NCI-H2081 treated with DMSO at 0.1 percent for 48 hours (cell line): ENCODE measurements at places on chromosomes 16 and 17.

GRCh38 chr17:27760069-27760885 is 40.1 kb downstream of the NOS2 start:
- no peak for DNase-seq

GRCh38 chr17:16989230-16989952 is 17.5 kb upstream of the TNFRSF13B start:
- no peak for DNase-seq

GRCh38 chr17:40071313-40072039 is 8.7 kb downstream of the THRA start:
- no peak for DNase-seq

- no peak for DNase-seq
These were observed 402.6 kb upstream of the KIF2B start for GRCh38 chr17:53420035-53420641.

GRCh38 chr17:58302171-58302918 is 21.6 kb upstream of the MPO start:
- DNase-seq, result no peak

DNA sequence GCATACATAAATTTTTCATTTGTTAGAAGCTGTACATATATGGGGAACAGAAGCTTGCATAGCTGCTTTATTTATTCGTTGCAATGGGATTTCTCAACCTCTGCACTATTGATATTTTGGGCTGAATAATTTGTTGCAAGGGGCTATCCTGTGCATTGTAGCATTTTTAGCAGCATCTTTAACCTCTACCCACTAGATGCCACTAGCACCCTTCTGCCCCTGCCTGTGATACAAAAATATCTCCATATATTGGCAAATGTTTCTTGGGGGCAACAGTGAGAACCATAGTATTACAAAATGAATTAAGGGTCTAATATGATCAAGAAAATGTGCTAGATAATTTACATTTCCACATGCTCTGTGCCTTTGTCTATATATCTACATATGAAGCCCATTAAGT is 1401.0 kb downstream of the CDH11 start:
- no peak for DNase-seq

- DNase-seq, result no peak
These were observed 438.2 kb downstream of the SOX9 start for GRCh38 chr17:72558971-72559476.

- no peak for DNase-seq
These were observed 129.8 kb downstream of the NTN1 start for GRCh38 chr17:9151091-9151490.

DNA sequence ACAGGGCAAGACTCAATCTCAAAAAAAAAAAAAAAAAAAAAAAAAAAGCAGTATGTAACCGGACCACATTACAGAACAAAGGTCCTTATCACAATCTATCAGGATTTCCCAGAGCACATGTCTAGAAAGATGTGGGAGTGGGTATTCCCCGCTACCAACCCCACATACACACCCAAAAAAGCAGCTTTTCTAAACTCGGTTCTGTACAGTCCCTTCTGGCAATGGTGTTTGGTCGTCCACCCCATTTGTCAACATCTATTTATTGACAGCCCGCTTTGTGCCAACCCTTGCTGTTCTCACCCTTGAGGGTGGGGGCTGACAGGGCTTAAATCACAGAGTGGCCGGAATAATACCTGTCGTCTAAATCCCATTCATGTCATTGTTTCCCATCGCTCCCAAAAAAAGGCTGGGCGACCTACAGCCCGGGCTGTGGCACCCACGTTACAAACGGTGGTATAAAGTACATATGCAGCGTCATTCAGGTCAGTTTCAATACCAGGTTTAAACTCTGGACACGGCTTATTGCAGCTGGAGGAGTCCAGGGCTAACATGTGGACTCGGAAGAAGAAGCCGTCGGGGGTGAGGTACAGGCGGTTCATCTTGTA is 3.6 kb downstream of the C17orf58 start:
- DNase-seq, result no peak

DNA sequence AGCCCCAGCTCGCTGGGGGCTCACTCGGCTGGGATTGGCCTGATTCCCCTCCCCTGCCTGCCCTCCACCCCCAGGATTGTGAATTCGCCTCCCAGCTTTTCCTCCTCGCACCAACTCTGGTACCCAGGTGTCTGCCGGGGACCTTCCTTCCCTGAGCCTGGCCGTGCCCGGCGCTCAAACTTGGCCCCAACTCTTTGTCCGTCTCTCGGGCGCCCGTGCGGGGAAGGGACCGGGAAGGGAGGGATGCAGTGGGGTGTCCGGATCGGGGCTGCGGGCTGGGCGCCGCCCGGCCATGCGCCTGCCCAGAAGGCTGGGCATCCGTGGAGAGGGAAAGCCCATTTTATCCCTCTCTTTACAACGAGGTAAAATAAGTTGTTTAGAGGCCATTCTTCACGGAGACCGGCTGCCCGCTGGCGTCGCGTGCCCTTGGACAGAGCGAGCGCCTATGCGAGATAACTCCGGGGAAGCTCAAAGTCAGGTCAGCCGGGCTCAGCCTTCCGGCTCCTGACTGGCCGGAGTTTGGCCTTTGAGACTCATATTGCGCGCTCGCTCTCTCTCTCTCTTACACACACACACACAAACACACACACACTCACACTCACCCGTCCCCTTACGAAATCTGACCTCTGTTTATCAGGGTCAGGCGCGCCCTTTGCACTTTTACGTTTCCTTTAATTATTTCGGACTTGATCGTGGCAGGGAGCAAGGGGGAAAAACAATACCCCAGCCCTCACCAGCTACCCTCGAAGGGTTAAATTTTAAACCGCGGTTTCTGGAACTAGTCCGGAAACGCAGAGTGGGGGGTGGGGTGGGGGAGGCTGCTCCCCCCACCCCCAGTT is 774 bp upstream of the MAF start:
- no peak for DNase-seq

DNA sequence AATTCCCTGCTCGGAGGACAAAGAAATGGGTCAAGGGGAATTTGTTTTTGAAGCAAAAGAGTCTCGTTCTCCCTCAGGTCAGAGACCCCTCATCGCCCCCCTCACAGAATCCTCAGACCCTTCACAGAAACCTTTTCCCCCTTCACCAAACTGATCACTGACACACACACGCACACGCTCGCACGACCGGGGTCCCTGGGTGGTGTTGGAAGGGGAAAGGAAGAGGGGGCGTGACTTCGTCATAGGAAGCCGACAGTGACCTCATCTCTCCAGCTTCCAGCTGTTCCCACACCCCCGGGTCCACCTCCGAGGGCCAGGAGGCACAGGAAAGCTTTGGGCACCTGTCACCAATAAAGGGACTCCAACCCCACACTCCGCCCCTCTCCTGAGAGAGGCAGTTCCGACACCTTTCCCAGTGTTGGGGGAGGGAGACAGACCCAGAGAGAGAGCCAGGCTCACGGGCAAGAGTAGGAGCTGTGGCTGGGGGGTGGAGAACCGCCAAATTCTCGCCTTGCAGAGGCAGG is 1.2 kb downstream of the ASGR1 start:
- DNase-seq, result no peak

DNA sequence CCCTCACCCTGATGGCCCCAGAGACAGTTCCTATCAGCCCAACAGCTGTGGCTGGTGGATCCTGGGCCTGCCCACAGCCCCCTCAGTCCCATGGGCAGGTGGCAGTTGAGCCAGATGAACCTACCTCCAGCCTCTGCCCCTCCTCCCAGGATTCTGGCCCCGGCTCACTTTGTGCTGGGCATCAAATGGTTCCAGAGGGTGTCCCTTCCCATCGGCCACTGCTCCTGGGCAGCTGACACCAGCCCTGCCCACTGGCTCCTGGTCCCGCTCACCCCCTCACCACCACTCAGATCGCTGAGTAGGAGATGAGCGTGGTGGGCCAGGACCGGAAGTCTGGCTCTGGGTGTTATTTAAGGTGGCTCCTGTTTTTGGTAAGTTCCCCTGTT is 2.0 kb downstream of the TTYH2 start:
- no peak for DNase-seq

- DNase-seq, result no peak
These were observed 820.1 kb upstream of the RBFOX1 start for GRCh38 chr16:6512512-6512911.

DNA sequence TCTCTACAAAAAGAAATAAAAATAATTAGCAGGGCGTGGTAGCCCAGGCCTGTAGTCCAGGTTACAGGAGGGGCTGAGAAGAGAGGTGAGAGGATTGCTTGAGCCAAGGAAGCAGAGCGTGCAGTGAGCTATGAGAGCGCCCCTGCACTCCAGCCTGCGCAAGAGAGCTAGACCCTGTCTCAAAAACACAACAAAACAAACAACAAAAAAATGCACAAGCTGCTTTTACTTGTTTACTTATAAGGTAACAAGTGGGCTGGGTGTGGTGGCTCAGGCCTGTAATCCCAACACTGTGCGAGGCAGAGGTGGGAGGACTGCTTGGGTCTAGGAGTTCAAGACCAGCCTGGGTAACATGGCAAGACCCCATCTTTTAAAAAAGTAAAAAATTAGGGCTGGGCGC is 1.7 kb downstream of the CYTH1 start:
- no peak for DNase-seq

- DNase-seq, result no peak
These were observed 61.2 kb upstream of the MPHOSPH6 start for GRCh38 chr16:82231008-82231787.

DNA sequence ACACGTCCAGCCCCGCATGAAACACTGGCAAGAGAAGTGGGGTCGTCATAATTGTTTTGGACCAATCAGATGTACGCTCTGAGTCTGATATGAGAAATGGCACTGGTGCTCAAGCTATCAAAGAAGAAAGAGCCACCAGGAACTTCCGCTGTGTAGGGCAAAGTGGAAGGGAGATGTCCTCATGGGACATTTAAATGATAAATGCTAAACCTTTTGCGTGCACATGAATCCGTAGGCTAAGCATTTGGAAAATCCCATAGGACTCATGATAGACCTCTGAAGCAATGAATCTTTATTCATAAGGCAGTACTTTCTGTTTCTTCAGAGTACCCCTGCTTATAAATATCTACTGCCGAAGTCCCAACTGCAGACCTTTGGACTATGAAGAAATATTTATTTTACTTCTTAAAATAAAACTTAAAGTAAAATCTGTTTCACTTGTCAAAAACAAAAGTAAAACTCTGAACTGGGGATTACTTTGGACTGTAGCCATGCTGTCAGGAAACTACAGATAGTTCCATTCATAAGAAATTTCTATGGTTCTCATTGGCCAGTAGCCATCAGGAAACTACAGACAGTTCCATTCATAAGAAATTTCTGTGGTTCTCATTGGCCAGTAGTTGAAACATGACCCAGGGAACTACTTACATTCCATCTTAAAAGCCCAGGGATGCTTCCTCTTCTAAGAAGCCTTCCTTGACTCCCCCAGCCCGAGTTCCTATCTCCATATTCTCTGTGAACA is 335.1 kb downstream of the HS3ST4 start:
- no peak for DNase-seq

DNA sequence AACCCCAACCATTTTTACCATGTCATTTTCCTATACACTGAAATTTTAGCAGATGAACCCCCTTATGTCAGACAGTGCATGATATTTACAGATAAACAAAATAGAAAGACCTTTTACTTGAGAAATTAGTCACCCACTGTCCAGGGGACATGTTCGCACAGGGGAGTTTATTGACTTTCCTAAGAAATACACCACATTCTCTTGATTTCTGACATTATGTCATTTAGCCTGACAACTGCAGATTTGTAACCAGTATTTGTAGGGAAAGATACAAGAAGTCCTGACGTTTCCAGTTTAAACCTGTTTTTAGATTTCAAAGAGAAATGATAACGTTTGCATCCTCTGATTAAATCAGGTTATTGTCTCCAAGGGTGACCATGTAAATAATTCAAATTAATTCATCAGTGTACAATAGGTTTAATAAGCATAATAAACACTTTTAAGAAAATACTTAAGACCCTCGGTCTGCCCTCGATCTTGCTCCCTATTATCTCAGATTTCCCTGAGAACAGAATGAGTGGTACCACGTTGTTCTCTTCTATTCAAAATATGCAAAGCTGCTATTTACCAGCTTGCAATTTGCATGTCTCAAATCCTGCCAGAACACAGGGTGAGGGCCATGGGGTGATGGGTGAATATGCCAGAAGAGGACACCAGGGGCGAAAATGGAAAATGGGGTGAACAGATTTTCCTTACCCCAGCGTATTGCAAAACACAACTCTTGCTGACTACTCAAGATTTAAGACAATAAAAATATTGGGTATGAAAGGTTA is 2.1 kb upstream of the LYRM9 start:
- DNase-seq, result no peak

- DNase-seq, result no peak
These were observed 8.6 kb downstream of the KDM6B start for GRCh38 chr17:7842380-7843256.

DNA sequence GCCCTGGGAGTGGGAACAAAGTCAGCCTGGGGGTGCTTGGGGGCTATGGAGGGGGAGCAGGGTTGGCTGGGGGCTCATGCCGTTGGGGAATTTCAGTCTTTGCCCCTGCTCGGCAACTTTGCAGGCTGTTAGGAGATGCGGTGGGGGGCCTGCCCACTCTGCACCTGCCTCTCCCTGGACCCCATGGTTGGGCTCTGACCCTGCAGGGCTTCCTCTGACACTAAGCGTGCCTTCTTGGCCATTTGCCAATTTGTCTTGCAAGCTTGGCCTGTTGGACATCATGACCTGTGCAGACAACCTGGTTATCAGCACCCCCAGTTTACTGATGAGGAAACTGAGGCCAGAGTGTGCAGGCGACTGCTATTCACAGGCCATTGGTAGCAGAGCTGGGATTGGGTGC is 14.6 kb downstream of the ADCY7 start:
- no peak for DNase-seq

DNA sequence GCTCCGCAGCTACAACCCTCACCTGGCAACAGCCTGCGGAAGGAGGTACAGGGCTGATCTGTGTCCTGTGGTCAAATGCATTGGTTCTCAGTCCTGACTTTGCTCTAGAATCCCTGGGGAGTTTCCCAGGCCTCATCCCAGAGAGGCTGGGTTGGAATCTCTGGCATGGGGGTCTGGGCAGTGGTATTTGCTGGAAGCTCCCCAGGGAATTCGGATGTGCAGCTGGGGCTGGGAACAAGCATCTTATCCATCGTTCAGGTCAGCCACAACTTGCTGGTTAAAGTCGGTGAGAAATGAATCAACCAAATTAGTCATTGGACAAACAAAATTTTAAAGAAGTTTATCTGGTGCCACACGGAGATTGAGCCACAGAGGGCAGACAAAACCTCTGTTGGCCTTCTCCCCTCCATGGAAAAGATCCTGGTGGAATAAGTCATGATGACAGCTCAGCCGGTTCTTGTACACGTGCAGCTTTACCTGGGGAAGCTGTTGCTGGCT is 231.2 kb downstream of the FOXL1 start:
- DNase-seq, result no peak
